ENCODE measurements at places on chromosomes 2 and 18.

DNA sequence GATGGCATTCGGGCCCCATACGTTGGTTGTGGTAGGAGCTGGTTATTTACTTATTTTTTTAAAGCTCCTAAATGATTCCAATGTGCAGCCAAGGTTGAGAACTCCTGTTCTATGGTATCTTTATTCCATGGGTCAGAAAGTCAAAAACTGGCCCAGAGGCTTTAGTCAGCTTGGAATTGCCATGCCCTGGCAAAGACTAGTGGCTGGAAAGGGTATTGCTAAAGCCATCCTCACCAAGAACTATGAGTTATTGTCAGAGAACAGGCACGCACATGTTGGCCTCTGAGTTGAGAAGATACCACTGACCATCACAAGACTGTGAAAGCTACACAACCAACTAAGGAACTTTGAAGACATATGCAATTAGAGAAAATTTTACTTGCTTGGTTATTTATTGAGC is 47.9 kb upstream of the ACMSD start:
- DNase-seq, result no peak

- DNase-seq, result no peak
These were observed at the start of gene SLC19A3 for GRCh38 chr2:227717687-227718567. Gene SLC19A3 (minus strand): TSS chr2:227718028. CDS start chr2:227702318, 15,710 bp downstream.

GRCh38 chr18:50024466-50024865 is 170.5 kb downstream of the MYO5B start:
- no peak for DNase-seq

DNA sequence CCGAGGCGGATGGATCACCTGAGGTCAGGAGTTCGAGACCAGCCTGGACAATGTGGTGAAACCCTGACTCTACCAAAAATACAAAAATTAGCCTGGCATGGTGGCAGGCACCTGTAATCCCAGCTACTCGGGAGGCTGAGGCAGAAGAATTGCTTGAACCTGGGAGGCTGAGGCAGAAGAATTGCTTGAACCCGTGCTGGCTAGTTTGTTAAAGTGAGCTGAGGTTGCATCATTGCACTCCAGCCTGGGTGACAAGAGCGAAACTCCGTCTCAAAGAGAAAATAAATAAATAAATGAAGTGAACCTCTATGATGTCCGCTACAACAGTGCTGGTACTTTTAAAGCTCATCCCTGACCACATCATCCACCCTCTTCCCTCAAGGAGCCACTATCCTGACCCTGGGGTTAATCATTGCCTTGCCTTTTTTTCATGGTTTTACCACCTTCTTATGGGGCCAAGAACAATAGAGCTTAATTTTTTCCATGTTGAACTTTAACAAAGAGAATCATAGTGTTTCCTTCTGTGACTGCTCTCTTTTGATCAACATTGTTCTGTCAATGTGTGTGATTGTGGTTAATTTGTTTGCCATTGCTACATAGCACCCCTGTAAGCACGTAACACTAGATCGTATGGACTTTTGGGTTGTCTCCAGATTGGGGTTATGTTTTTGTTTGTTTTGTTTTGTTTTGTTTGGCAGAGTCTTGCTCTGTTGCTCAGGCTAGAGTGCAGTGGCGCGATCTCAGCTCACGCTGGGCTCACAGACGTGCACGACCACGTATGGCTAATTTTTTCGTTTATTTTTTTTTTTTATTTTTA is 17.1 kb upstream of the ATRAID start:
- DNase-seq, result no peak

GRCh38 chr2:33577084-33577483 is 22.0 kb downstream of the FAM98A start:
- no peak for DNase-seq

DNA sequence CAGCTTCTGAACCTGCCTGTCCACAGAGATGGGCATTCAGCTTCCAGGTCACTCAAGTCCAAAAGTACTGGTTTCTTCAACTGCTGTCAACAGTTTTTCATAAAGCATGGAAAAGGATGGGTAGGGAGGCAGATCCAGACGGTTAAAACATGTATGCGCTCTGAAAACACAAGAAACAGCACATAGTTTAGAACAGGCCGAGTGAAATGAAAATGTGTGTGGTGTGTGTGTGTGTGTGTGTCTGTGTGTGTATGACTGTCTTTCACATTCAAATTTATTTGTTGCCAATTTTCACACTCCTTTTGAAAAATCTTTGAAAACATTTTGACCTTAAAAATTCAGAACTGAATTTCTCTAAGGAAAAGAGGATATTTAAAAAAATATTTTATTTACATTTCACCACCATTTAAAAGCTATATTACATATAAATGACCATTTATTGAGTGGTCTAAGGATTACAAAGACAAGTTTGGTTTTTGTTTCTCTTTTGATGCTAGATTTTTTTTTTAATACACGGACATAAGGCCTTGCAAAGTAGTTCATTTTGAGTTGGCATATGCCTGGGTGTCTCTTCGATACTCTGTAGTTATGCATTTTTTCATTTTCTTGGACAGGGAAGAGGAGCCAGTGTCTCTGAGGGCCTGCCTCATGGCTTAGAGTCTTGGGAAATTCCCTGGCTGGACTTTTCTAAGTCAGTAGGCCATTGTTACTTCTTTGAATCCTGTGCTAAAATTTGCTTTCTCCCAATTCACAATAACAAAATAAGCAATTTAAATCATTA is 30.0 kb upstream of the STK17B start:
- DNase-seq, result no peak

DNA sequence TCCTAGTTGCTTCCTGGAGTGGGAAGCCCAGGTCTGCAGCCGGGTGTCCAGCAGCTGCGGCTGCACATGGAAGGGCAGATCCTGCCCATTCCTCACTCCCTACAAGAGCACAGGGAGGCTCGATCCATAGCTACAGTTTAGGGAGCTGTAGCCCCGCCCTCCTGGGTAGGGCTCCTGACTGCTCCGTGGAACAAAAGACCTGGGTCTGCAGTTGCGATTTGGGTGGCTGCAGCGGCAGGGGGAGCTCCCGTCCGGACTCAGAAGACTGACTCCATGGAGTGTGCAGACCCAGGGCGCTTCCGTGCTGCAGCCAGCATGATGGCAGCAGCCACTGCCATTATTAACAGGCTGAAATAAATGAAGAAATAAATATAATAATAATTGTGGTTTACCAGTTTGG is 157.3 kb downstream of the CTNNA2 start:
- DNase-seq, result no peak

DNA sequence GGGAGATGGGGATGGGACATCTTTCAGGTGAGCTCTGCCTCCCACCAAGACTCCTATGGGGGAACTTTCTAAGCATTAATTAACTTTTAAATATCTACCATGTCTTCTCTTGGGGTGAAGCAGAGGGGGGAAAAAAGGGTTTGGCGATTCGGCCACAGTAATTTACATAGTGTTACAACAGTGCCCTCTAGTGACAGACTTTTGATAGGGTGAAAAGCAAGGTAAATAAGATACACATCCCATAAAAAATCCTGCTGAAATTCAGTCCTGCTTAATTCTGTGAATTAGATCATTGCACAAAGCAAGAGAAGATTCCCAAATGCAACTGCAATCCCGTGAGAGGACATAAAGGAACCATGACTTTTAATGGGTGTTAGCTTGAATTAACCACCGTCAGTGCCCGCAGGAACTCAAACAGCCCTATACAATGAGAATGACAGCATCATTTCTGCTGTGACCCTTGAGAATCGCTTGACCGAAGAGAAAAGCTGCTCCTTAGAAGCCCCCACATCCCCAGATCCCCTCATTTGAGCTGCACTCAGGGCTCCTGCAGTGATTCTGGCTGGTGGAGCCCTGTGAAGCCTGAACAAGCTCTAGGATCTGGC is 32.8 kb downstream of the FAM124B start:
- no peak for DNase-seq

DNA sequence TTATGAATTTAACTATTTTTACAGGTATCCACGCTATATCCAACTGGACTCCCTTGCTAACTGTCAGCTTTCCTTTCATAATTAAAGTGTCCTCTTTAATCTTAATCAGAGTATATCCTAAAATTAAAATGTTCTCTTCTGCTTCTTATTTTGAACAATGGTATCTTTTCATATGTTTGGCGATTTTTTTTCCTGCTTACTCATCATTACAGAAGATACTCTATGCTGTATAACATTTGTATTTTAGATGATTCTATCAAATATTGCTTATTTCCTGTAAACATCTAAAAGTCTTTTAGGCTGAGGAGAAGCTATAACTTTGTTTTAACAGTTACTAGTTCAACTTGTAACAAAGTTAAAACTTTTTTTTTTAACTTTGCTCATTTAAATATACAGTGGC is 17.4 kb downstream of the SCN2A start:
- no peak for DNase-seq

GRCh38 chr18:72233106-72233505 is 311.0 kb downstream of the CBLN2 start:
- no peak for DNase-seq

- DNase-seq, result no peak
These were observed 520.9 kb upstream of the ID2 start for GRCh38 chr2:8160959-8161358.

- DNase-seq, result no peak
These were observed 148.7 kb upstream of the ATP5MC3 start for GRCh38 chr2:175330195-175330594.

GRCh38 chr2:73267008-73267407 is 17.3 kb downstream of the FBXO41 start:
- no peak for DNase-seq

- no peak for DNase-seq
These were observed 188.2 kb upstream of the XIRP2 start for GRCh38 chr2:166700079-166700478.

DNA sequence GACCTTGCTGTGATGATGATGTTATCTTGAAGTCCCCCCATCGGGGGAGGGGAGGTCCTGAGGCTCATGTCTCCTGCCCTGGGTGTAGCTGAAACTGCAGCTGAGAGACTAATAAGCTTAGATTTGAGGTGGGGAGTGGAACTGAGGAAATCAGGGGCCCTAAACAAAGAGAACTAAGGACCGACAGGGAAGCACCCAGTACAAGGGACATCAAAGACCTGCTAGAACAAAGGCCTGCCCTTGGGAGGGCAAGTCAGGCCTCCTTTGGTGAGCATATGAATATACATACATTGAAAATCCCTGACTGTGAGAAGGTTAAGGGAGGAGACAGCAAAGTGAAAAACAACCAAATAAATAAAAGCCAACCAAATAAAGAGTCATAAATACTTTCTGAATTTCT is 1132.5 kb upstream of the CELF4 start:
- no peak for DNase-seq

DNA sequence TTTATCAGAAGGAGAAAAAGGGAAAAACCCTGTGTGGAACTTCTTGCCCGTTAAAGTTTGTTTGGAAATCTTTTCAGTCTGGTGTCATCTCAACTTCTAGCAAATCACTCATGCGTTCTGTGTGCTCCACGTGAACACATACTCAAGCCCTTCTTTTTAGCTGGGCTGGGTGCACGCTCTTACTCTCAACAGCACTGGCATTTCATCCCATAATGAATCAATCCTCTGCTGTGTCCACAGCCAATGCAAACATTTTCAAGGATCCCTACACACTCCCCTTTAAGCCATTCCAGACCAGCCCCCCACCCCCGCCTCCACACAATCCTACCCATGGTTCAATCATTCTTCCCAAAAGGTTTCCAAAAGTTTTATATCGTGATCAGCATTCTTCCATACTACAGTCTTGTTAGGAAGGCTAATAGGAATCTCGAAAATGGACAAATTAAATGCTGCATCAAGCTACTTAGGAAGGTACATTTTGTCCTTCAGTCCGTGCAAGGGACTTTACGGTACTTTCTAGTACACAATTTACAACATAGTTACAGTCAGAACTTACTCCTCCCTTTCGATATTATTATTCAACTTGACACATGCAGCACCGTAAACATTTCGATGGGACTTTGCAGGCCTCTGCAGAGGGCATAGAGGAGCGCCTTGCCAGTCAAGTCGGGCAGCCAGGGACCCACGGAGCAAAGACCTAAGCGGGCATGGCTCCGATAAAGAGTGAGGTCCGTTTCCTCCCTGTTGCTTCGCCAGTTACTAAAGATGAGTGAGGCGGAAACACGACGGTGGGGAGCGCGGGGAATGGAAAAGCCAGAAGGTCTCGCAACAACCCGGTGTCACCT is 1.4 kb downstream of the PTGR3 start:
- DNase-seq, result no peak

- no peak for DNase-seq
These were observed 12.3 kb downstream of the FASTKD1 start for GRCh38 chr2:169561364-169561763.

DNA sequence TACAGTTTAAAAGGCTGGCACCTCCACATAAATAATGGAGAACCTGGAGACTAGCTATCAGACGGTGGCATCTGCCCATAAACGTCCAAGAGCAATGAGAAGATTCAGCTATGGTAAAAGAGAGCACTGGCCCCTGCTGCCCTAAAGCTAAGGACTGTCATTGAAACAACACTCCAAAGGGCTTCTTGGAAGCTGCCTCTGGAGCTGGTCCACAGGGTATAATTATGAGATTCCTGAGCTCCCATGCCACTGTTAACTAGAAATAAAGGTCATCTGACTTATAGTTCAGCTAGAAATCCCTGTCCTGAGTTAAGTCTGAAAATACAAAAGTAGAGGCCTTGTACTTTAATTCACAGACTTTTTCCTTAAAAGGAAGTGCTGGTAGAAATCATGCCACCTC is 39.9 kb upstream of the RBMS1 start:
- DNase-seq, result no peak

DNA sequence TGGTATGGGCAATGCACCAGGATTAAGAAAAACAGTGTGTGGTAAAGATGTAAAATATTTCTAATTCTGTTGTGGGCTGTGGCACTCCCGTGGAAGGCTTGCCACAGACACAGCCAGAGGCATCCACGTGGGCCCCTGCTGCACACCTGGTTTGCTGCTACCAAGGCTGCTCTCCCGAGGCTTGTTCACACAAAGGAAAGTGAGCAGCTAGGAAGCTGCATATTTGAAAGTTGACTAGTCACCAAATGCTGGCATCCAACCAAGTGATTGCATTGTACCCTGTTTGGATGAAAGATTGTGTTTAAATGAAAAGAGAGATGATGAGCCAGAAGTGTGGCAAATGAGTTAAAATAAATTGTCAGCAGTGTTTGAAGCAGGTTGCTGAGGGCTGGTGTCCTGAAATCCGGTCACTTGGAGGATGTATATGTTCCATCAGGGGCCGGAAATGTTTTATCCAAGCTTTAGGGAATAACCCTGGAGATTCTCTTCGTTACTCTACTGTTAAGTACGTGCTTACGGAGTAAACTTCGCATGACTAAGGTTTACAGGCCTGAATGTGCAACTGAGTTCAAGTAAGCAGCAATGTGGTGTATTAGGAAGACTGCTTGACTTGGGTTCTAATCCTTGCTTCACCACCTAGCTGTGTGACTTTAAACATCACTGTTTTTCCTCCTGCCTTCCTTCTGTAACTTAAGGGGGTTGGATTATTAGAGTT is 86.1 kb downstream of the MSH2 start:
- DNase-seq, result no peak

GRCh38 chr2:636641-637405 is 40.4 kb downstream of the TMEM18 start:
- DNase-seq, result peak; percentile 19

- DNase-seq, result no peak
These were observed 21.9 kb upstream of the ALPI start for GRCh38 chr2:232434091-232434490.

DNA sequence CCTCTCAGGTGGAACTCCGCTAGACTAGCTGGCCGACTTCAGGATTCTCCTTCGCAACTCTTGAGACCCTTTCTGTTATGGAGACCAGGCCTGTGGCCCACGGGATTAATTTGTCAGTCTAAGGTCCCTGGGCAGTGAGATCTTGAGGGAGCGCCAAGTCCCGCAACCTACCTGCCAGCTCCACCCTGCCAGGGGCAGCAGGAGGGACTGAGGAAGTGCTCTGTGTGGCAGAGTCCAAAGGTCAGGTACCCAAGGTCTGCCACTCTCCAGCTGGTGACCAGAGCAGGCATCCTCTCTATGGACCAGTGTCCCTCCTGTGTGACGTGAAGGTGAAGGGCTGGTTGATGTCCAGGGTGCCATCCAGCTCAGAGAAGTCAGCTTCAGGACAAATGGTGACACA is 4.3 kb upstream of the SPATA3 start:
- DNase-seq, result no peak
